Bronchial epithelial cell (primary cell): ENCODE measurements at places on chromosomes 2 and 18.

GRCh38 chr2:106122157-106122556, 71.9 kb downstream of the UXS1 start:
- DNase-seq: no peak

- DNase-seq: peak; percentile 95
These were observed 50.1 kb downstream of the MAP2 start for GRCh38 chr2:209473930-209474419.

GRCh38 chr2:103819599-103819998, 1034.3 kb upstream of the POU3F3 start:
- DNase-seq: no peak

DNA sequence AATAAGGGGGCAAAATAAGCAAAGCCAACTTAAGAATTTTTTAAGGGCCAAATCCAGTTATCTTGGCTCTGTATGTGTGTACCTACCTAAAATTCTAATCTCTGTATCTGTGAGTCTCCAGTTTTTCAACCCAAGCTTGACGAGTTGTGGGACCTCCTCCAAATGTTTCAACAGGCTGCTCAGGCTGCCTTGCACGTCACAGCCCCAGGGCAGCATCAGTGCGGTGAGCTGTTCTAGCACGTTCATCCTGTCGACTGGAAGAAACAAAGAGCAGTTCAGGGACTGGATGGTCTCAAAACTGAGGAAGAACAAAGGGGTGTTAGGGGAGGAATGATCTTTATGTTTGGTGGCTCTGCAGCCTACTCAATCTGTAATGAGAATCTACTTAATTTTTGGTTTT, 29.4 kb downstream of the NLRC4 start:
- DNase-seq: peak; percentile 91

DNA sequence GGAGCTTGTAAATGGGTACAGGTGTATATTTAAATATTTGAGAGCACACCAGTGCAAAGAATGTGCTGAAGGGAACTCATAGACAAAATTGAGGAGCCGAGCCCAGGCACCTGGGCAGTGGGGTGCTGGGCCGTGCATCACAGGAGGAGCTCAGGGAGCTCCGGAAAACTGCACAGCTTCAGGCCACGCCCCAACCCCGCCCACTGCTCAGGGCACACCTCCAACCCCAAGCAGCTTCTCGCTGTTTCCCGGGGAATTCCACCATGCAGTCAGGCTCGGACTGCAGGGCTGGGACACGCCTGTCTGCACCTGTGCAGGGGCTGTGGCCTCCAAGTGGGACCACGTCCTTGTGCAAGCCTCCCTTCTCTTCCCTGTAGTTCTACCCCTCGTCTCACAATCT, 243.0 kb downstream of the HDAC4 start:
- DNase-seq: peak; percentile 69

DNA sequence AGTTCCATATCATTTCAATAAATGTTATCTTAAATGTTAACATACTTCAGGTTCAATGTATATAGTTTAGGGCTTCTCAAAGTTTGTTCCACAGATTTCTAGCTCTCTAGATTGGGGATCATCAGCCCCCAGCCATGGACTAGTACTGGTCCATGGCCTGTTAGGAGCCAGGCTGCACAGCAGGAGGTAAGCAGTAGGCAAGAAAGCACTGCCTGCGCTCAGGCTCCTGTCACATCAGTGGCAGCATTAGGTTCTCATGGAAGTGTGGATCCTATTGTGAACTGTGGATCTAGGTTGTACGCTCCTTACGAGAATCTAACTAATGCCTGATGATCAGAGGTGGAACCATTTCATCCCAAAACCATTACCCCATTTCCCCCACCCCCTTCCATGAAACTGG, 531.1 kb downstream of the PARD3B start:
- DNase-seq: no peak

- no peak for DNase-seq
These were observed 67.8 kb downstream of the ABCG8 start for GRCh38 chr2:43906448-43907109.

GRCh38 chr2:233497692-233498091, 68.9 kb downstream of the USP40 start:
- DNase-seq: no peak

GRCh38 chr18:54080858-54081257, 143.6 kb downstream of the MBD2 start:
- peak; percentile 43 for DNase-seq

- no peak for DNase-seq
These were observed 558.3 kb upstream of the GCFC2 start for GRCh38 chr2:76268902-76269620.

DNA sequence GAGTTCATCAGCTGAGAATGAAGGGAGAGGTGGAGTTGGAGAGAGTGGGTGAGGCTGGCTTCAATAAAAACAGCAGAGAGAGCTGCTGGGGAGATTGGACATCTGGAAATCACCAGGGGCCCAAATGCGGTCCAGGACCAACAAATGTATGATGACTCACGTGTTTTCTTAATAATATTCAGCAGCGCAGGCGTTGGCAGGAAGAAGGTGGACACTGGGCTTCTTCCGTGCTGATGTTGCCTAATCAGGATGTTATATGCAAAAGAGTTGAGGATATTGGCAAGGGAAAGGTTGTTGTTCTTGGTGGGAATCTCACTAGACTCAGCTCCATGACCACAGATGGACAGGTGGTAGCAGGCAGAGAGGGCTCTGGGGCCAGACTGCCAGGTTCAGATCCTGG, 12.8 kb upstream of the PLA2R1 start:
- DNase-seq: peak; percentile 73

GRCh38 chr2:22326250-22326649, 1058.7 kb upstream of the KLHL29 start:
- DNase-seq: no peak

DNA sequence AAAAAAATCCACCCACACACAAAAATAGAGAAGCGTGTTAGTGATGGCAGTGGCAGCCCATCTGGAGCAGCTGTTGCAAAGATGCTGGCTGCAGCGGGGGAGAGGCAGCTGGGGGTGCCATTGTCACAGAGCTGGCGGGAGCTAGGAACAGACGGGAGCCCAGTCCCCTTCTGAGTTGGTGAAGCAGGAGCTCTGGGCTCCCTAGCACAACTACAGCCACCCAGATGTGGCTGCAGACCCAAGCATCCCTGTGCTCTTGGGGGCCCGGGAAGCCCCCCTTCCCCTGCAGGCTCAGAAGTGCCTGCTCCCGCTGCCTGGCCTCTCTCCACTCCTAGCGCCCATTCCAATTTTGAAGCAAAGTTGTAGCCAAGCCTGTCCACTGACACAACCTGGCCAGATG, 366.6 kb upstream of the MC4R start:
- no peak for DNase-seq

DNA sequence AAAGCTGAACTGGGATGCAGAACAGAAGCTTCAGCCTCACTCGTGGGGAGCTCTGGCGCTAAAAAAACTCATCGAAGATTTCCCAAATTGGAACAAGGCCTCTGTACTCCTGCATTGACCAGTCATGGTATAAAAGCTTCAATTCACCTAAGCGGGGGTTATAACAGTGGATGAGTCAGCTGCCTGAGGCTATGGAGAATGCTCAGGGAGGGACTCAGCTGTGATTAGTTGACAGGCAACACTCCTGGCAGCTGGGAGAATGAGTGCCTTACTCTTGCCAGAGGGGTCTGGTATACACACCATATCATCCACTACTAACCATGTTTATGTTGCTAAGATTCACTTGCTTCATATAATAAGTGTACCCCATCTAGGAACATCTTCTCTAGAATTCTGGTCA, 350.6 kb upstream of the VRK2 start:
- DNase-seq: peak; percentile 69

DNA sequence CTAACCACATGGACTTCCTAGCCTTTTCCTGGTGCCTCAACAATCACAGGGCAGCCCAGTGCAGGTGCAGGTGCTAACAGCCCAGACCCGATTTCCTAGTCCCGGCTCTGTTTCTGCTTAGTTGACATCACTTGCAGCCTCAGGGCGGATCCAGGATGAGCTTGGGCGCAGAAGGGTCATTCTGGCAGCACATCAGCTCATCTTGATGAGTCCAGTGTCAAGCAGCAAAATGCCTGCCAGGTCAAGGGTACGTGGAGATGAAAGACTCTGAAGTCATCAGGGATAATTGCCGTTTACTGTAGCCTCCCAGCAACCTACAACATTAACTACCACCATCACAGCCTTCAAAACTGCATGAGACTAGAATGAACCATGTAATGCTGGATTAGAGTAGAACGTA, 39.4 kb upstream of the EFHD1 start:
- DNase-seq: no peak

DNA sequence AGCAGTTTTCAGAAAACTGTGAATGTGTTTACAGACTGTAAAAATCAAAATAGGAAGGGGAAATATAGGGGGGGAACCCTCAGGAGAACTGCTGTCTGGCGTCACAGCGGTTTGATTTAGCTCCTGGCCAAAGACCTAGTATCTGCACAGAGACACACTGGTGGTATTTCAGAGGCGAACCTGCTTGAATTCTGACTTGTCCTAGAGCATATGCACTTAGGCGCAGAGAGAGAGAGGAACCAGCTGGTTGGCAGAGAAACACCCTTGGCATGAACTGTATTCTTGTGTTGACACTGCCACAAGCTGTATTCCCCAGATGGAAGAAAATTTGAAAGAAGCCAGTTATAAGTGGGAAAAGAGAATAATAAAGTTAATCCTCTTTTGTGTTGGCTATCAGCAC, 506.5 kb upstream of the NRP2 start:
- DNase-seq: no peak

GRCh38 chr2:239169311-239170048, 231.3 kb downstream of the HDAC4 start:
- DNase-seq: no peak

DNA sequence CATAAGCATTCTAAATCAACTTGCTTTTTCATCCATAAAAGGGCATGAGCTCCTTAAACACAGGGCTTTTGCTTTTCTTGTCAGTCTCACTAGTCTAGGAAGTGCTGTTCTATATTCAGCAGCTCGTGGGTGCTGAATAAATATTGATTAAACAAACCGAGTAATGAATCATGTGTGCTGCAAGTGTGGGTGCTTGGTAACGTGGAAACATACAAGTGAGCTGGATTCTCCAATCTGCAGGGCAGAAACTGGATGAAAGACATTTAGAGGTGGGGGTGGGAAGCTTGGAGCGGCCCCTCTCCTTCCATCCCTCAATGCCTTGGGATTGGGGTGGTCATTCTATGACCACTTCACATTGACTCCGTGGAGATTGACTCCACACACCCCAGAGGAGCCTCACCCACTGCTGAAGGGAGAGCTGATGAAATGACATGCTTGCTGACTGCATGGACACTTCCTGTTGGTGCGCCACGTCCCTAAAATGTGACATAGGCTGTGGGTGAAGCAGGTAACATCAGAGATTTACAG, 114.6 kb downstream of the DOCK10 start:
- peak; percentile 93 for DNase-seq

DNA sequence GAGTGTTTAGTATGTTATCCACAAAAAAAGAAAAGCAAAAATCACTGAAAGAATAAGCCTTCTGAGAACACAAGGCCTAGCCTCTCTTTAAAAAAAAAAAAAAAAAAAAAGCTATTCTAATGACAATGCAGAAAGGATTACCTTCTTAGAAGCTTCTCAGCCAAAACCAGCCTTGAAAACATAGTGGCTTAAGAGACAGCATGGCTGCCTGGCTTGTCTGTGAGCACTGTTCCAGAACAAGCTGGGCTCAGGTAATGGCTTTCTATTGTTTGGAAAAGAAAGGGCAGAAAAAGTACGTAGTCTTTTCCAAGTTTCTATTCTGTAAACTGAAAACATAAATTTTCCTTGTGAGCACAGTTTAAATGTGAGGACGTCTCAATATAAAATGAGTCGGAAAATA, 119.5 kb downstream of the MAP3K20 start:
- DNase-seq: no peak

- DNase-seq: no peak
These were observed 81.0 kb downstream of the SPRED2 start for GRCh38 chr2:65351234-65351947.

- no peak for DNase-seq
These were observed 9.7 kb downstream of the E2F6 start for GRCh38 chr2:11456251-11456650.

DNA sequence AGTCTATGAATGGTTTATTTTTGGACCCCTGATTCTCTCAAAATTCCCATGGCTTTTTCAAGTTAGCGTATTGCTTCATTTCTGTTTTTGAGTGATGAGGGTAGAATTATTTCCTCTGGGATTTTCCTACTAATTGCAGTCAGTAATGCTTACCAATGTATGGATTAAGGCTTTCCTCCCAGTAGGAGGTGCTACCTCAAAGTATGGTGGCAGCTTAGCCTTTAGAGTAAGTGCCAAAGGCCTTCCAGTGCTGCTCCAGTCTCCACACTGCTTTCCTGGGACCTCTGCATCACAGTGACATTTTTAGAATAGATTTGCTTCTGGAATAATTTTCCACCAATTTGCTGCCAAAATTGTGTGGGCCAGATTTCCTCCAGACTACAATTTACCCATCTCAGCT, 16.2 kb upstream of the SSB start:
- DNase-seq: no peak

DNA sequence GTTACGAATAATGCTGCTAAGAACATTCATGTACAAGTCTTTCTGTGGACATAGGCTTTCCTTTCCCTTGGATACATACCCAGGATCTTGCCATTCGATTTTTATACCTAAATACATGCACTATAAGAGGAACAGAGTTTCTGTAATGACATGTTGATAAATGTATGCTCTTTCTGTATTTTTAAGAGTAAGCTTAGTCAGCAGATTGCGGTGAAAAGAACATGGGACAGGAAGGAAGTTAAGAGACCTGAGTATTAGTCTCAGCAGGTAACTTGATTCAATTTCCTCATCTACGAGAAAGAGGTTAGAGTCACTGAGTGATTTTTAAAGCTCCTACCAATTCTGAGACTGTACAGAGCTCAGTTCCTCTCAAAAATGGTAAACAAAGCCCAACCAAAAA, 2.6 kb upstream of the TLK1 start:
- DNase-seq: peak; percentile 49

- peak; percentile 97 for DNase-seq
These were observed 129.7 kb upstream of the OSR1 start for GRCh38 chr2:19488009-19488691.

- DNase-seq: no peak
These were observed 27.8 kb downstream of the ANKRD62 start for GRCh38 chr18:12121175-12122042.

GRCh38 chr18:396556-396955, 103.9 kb downstream of the COLEC12 start:
- no peak for DNase-seq

GRCh38 chr2:44779793-44780192, 161.7 kb upstream of the SIX3 start:
- no peak for DNase-seq

- DNase-seq: no peak
These were observed 1952.6 kb upstream of the LRRTM1 start for GRCh38 chr2:82256983-82257632.
